ENCODE measurements at places on chromosomes 12 and 14.

- DNase-seq = no peak
Observed at GRCh38 chr12:125145196-125145595, 80.0 kb downstream of the AACS start.

DNA sequence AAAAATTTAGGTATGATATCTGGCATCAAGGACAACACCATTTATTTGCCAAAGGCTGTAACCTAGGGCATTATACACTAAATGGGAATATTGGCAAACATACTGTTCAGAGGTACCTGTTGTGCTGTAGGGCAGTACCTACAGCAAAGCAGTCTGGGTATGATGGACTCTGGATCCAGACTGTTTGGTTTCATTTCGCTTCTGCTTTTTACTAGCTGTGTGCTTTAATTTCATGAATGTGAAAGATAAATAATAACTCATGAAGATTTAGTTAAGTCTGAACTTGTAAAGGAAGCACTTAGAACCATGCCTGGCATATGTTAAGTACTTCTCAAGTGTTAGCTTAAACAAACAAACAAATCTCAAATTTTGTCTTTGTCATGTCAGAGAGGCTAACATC lies 17.7 kb upstream of the SLC38A2 start:
- no peak for DNase-seq

- DNase-seq = peak; percentile 43
Observed at GRCh38 chr12:114697741-114698565, 14.0 kb upstream of the TBX3 start.

- no peak for DNase-seq
Observed at GRCh38 chr12:132021965-132022364, 72.2 kb downstream of the EP400 start.

- DNase-seq = peak; percentile 65
Observed at GRCh38 chr12:74537126-74537706, 419 bp upstream of the ATXN7L3B start.

GRCh38 chr14:71709076-71709475 lies 223.2 kb upstream of the RGS6 start:
- DNase-seq = no peak

DNA sequence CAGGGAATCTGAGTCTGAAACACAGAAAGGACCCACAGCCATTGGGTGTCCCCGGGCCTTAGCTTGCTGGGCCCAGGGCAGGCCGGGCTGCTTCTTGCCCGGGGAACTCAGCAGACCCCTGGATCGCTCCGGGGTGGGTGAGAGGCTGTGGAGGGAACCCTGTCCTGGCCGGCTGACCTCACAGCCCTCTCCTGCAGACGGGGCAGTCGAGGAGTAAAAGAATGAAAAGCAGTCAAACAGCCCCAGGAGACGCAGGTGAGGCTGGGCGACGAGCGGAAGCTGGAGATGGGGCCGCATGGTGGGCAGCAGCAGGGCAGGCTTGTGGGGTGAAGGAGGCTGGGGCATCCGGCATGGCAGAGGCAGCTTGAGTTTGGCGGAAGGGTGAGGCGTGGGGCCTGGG lies 57.0 kb downstream of the KIF26A start:
- DNase-seq = no peak

DNA sequence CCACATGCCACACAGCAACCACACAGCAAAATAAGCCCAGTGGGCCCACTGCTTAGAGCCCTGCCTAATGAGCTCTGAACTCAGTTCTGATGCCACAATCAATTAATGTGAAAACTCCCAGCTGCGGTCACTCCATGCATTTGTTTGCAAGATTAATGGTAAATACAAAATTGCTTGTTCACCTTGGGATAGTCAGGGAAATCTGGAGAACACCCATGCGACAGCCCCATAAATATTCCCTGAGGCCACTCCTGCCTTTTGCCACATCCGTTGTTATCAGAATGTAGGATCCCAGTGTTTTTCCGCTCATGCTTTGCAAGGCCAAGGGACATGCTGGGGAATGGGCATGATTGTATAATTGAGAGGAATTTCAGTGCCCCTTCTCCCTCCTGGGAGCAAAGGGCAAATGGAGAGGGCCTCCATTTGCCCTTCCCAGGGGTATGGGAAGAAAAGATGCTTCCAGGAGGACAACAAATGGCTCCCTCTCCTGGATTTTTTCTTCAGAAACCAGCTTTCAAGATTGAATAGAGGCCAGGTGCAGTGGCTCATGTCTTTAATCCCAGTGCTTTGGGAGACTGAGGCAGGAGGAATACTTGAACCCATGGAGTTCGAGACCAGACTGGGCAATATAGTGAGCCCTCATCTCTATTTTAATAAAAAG lies 30.8 kb upstream of the CMKLR1 start:
- no peak for DNase-seq

Data from EL (cell line).